ENCODE measurements at places on chromosomes 7 and 10.

DNA sequence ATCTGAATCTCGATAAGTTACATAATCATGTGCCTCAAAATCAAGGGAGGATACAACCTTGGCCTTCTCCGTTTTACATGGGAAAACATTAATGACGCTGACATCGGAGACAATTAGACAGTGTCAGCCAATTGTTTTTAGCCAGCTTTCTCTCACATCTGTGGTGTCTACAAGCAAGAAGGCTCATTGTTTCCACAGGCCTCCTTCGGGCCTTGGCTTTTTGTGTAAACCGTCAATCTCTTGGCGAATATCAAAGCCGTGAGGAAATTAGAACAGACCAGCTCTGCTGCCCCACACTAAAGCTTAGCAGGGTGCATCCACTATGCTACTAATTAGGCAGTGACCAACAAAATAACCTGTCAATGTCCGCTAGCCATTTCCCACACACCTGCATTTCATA is 43.2 kb downstream of the VAX1 start:
- no peak for DNase-seq

DNA sequence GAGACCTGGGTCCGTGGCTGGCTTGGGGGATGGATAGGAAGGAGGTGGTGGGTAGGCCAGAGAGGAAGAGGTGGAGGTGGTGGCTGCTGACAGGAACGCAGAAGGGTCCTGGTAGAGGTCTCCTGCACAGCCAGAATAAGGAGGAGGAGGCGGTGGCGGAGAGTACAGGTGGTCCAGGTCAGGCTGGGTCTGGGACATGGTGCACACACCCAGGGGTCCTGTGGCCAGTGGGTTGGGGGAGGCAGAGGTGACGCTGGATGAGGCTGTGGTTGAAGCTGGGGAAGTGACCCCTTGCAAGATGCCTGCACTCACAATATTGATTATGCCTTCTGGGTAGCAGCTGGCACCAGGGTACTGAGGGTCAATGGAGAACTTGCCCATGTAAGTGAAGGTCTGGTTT is 2.2 kb downstream of the EGR2 start:
- DNase-seq: no peak

DNA sequence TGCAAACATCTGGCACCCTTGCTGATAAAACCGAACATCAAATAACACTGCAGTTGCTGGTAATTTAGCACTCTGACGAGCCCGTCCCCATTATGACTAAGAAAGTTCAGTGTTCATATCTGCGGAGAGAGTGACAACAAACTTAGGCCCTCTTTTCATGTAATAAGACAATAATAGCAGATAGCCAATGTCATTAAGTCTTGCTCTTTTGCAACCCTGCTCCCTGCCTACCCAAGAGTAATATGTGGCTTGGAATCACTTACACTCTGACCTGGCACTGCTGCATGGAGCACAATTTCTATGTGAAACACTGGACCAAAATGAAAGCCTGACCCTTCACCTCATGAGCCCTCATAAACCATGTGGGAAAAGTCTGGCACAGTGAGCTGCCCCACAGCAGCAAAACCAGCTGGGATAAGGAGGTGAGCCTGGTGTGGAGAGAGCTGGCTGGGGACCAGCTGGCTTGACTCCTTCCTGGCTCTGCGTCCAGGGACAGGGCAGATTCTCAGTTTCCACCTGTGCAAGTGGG is 86.5 kb downstream of the HIPK2 start:
- DNase-seq: no peak

GRCh38 chr7:44059219-44060090 is 5.9 kb downstream of the PGAM2 start:
- DNase-seq: no peak

- DNase-seq: no peak
Measured at GRCh38 chr10:132939378-132939955, 2.9 kb downstream of the CFAP46 start.

- no peak for DNase-seq
Measured at GRCh38 chr10:51108406-51108805, 34.1 kb downstream of the PRKG1 start.

GRCh38 chr7:129588268-129588667 is 23.3 kb upstream of the NRF1 start:
- no peak for DNase-seq

- no peak for DNase-seq
Measured at GRCh38 chr7:111595780-111596179, 33.5 kb upstream of the IMMP2L start.

GRCh38 chr10:129133856-129134255 is 333.2 kb upstream of the MGMT start:
- DNase-seq: no peak

- DNase-seq: no peak
Measured at GRCh38 chr7:156157409-156158012, 345.2 kb upstream of the SHH start.

DNA sequence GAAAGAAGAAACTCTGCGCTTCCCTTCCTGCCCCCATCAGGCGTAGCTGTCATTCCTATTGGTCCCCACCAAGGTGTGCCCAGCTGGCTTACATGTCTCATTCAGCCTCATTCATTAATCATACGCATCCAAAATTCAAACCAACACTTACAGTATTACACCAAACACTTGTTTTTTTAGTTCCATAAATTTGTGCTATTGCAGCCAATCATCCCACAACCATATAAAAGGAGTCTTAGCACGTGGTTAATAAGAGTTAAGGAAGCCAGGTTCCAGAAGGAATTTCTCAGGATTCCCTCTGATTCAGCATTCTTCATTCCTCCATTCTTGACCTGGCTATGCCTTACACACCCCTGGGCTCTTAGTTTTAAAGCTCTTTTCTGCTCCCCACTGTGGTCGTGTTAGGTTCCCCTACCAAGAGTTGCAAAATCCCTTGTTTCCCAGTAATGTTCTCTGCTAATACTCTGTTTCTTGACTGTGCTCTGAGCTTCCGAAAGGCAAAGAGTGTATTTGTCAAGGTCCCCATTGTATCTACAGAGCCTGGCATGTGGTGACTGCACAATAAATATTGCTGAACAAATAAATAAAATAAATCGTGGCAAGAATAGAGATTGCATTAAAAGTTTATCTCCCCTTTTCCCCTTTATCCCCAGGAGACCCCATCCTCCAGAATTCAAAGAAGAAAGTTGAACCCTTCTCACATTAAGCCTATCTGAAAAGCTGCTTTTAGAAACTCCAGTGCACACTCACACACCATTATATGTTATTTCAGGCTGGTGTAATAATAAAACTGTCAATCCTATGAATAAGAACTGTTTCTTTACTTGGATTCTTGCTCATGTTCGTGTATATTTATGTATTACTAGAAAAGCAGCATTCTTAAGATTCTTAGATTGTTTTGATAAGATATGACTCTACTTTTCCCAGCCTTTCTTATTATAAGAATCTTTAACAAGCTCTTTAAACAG is 514.4 kb downstream of the INHBA start:
- DNase-seq: no peak

- DNase-seq: no peak
Measured at GRCh38 chr10:101841826-101842225, 1.8 kb downstream of the KCNIP2 start.

DNA sequence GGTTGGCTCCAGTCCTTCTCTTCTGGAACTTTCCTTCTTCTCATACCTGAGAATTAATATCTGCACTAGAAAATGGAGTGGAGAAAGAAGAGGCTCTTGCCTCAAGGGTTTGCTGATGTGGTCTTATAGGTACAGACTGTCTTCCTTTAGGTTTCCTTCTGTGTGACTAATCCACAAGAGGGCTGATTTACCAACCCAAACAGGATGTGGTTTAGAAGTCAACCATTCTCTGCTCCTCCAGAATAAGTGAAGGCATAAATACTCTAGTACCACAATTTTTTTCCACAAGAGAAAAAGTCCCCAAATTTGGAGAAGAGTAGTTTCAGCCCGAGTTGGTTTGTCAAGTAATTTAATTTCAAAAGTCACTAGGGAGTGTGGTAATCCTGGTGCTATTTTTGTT is 85.8 kb downstream of the NRP1 start:
- DNase-seq: no peak

DNA sequence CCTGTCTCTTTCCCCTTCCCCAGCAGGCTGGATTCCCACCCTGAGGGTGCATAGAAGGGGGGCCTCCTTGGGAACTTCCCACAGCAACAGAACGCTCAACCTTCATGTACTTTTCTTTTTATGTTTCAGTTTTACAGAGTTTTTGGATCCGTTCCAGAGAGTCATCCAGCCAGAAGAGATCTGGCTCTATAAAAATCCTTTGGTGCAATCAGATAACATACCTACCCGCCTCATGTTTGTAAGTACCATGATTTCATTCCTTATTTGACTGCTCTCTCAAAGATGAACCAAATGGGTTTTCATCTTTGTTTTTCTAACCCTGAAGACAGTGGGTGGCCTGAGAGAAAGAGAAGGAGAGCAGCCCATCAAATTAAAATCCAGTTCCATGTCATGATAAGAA is 46.7 kb downstream of the PLPP4 start:
- DNase-seq: no peak
